ENCODE measurements at places on chromosomes 7 and 10. TPM values are rescaled to one million over a fixed set of nuclear protein-coding genes. Genes with fewer than 3 reads are reported as not detected.

- peak; percentile 72 for DNase-seq
Observed at GRCh38 chr10:31927884-31928548, 615 bp downstream of the ARHGAP12 start.

- DNase-seq, result no peak
Observed at GRCh38 chr10:29615195-29615594, 19.6 kb downstream of the SVIL start.

- DNase-seq, result peak; percentile 42
Observed at GRCh38 chr7:65251851-65252620, 121.6 kb upstream of the ZNF92 start.

- DNase-seq, result no peak
Observed at GRCh38 chr7:51592842-51593599, 276.4 kb upstream of the COBL start.

GRCh38 chr10:114239117-114239993 lies at the start of gene VWA2:
TSS of gene VWA2 (plus strand) at chr10:114239254. CDS start at chr10:114248714, 9,460 bp downstream.
- DNase-seq, result no peak

GRCh38 chr7:29130096-29130495 lies 16.2 kb downstream of the CPVL start:
- DNase-seq, result no peak

GRCh38 chr7:83547526-83547925 lies 101.4 kb downstream of the SEMA3E start:
- no peak for DNase-seq

DNA sequence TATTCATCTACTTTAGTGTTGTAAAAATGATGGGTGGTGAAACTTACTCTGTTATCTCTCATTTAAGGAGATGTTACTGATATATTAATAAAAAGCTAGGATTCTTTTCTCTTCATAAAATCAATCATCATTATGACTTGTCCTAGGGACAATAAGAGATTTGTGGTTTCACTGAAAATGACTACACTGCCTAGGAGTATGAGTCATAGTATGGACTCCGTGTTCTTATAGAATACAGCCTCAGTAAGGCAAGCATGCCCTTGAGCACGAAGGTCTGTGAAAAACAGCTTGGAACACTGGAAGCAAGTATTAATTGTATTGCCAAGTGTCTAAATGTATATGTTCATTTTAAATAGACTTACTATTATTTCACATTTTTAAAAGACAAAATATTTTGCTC lies 749.2 kb upstream of the PCDH15 start:
- DNase-seq, result no peak

DNA sequence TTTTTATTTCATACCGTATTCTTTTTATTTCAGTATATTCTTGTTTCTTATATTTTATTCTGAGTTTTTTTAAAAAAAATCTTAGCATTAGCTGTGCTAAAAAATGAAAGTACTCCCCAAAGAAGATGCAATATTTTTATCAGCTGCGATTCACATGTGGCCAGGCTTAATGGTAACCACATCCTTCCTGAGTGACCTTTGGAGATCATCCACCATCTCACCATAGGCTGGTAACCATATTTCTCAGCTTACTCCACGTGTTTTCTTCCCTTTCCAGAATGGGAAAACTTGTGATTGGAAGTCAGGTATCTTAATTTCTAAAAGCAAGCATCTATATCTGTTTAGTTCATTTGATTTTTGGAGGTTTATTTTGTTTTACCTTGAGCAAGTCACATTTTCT lies 18.8 kb upstream of the LIPM start:
- peak; percentile 13 for DNase-seq

DNA sequence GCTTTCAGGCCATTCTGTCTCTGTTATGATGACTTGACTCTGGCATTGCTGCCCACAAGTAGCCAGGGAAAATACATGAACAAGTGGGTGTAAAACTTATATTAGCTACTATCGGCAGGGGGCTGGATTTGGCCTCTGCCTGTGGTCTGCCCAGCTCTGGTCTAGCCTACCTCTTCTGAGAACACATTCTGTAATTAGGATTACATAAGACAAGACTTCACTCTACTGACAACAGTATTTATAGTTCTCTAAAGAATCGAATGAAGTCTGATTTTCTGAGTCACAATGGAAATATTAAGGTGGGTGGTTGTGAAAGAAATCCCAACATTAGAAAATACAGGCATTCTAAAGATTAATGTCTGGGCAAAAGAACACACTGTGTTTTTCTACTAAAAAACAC lies 55.5 kb downstream of the DLD start:
- DNase-seq, result no peak

- no peak for DNase-seq
Observed at GRCh38 chr7:124085179-124085578, 52.3 kb upstream of the TMEM229A start.

DNA sequence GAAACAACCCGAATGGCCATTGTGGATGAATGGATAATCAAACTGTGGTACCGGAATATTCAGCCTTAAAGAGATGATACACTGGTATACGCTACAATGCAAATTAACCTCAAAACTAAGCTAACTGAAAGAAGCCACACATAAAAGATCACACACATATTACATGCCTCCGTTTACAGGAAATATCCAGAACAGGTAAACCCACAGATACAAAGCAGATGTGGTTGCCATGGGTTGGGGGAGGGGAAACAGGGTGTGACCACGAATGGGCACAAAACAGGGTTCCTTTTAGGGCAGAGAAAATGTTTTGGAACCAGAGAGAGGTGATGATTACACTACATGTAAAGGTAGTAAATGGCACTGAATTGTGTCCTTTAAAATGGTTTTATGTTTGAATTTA lies 16.6 kb downstream of the ESYT2 start:
- no peak for DNase-seq

- DNase-seq, result no peak
Observed at GRCh38 chr7:155287284-155287935, 10.3 kb upstream of the INSIG1 start.

DNA sequence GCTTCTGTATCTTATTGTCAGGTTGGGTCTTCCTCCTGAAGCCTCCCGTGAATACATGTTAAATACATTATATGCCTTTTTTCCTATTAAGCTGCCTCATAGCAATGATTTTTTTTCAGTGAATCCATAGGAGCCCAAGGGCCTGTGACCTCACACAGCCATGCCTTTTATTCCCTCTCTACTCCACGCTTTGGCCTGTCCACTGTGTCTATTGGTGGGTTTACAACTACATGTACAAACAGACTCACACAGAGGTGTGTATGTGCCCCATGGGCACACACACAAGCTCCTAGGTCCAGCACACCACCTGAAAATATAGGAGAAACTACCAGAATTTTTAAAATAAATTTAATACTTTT lies 560.4 kb downstream of the IPMK start:
- no peak for DNase-seq

DNA sequence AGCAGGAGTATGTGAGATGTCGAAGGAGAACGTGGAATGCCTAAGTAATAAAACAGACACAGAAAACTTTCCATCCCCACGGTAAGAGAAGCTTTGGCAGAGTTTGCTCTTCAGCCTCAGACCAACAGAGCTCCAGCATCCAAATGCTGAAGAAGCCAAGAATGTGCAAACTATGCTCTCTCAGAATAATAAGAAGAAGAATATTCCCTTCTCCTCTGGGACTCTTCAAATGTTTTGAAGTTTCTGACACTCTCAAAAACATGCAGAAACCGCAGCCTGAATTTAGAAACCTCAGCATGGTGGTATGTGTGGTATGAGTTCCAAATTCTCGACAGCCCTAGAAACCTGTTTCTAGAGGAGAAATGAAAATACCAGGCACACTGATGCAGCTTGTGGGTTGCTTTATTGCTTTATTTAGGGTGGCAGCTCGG lies 113.3 kb downstream of the KCNMA1 start:
- no peak for DNase-seq

DNA sequence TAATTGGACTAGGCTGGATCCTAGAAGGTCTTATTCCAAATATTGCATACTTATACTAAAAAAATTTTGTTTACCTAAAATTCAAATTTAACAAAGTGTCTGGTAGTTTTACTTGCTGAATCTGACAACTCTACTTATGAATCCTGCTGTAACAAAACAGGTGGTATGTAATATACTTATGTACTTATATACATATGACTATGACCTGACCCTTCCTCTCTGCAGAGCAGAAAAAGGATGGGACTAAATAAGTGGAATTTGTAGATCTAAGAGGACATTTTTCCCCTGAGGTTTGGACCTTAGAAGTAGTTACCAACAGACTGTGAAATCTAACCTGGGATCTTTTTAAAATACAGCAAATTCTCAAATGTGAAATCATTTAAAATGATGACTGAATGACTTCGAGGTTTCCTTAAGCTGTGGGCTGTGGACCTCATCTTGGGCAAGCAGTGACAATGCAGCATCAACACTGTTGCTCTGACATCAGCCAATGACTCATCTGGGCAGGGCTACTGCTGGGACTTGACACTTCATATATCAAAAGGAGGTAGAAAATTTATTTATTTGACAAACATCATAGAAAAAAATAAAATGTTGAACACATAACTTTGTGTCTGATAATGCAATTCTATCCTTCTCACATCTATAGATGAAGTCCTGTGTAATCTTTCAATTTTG lies 73.6 kb downstream of the RELN start:
- no peak for DNase-seq

DNA sequence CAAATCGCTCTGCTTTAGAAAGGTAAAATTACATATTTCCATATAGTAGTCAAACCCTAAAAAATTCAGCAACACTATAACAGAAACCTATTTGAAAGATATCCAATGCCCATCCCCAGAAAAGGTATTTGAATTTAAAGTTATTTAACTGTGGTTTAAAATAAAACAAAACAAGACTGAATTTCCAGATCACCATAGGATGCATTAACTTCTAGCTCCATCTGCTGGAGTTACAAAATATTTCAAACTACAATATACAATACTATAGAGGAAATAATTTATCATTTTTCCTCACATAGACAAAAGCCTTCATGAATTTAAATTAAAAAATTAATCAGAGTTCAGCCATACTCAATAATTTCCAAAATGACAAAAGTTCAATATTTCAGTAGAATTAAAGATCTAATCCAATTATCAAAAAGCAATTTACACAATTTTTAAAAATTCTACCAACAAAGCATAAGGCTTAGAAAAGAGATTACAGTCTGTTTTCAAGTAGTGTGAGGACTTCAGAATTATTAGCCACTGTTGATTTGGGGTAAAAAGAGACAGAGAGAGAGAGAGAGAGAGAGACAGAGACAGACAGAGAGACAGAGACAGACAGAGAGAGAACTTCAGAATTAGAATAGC lies 75.9 kb downstream of the LMBR1 start:
- no peak for DNase-seq

GRCh38 chr10:70352401-70353097 lies 29.9 kb downstream of the LRRC20 start:
- no peak for DNase-seq

DNA sequence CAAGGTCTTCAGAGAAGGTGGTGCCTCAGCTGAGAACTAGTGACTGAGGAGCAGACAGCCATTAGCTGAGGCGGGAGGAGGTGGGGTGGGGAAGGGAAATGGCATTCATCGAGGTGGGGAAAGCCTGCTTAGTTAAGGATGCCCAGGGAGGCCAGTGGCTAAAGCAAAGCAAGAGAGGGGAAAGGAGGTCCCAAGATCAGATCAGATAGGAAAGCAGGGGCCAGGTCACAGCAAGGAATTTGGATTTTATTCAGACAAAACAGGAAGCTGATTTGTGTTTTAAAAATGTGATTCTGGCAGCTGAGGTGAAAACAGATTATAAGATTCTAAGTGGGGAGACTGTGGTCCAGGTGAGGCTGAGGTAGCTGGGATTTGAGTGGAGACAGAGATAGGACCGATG lies 45.8 kb downstream of the CNNM1 start:
- DNase-seq, result no peak

DNA sequence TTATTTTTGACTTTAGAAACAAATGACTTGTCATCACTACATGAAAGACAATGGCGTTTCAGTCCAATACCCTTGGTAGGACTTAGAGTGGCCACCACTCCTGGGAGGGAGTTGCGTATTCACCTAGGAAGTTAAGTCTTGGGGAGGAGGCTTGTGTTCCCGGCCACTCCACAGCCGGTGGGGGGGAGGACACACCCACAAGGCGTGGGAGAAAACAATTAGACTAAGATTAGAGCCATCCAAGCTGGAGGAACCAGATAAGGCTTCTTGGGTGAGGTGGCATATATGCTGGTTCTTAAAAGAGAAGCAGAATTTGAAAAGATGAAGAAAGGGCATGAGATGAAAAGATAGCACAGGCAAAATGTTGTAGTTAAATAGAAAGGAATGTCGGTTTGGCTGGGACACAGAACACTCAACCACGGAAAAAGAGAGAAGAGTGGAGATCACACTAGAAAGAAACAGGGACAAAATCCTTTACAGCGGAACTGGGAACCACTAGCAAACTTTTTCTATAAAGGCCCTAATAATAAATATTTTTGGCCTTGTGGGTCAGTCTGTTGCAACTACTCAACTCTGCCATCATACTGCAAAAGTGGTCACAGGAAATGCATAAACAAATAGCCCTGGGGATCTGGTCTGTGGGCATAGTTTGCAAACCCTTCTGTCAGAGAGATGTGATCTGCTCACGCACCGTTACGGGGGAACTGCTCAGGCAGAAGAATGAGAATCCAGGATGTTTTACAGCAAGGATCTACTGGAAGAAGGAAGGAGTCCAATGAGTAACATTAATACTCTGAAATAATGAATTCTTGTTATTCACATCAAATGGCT lies 651.8 kb downstream of the PARD3 start:
- no peak for DNase-seq

DNA sequence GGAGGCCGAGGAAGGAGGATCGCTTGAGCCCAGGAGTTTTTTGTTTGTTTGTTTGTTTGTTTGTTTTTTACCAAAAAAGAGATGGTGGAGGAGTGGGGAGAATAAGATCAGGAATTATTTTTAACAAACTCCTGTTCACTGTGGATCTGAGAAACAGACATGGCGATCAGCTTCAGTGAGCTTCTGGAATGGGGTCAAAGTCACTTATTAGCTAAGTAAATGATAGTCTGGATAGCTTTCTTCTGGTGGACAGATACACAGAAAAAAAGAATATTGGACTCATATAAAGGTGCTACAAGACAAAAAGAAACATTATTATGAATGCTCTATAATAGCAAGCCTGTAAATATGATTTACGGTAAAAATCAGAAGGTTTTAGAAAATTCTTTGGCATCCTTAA lies 85.1 kb downstream of the POU6F2 start:
- no peak for DNase-seq

NFE2L3 gene
- 4.5 TPM for polyA plus RNA-seq

PTPN20 gene
- polyA plus RNA-seq, result not detected

PBLD gene
- 2.6 TPM for polyA plus RNA-seq

CALML3 gene
- not detected for polyA plus RNA-seq

ACTL6B gene
- polyA plus RNA-seq, result not detected

TMEM270 gene
- not detected for polyA plus RNA-seq

SYT15 gene
- 0.07 TPM for polyA plus RNA-seq

NKX1-2 gene
- not detected for polyA plus RNA-seq

Data from immature natural killer cell (primary cell).